ENCODE measurements at places on chromosomes 5 and 9.

DNA sequence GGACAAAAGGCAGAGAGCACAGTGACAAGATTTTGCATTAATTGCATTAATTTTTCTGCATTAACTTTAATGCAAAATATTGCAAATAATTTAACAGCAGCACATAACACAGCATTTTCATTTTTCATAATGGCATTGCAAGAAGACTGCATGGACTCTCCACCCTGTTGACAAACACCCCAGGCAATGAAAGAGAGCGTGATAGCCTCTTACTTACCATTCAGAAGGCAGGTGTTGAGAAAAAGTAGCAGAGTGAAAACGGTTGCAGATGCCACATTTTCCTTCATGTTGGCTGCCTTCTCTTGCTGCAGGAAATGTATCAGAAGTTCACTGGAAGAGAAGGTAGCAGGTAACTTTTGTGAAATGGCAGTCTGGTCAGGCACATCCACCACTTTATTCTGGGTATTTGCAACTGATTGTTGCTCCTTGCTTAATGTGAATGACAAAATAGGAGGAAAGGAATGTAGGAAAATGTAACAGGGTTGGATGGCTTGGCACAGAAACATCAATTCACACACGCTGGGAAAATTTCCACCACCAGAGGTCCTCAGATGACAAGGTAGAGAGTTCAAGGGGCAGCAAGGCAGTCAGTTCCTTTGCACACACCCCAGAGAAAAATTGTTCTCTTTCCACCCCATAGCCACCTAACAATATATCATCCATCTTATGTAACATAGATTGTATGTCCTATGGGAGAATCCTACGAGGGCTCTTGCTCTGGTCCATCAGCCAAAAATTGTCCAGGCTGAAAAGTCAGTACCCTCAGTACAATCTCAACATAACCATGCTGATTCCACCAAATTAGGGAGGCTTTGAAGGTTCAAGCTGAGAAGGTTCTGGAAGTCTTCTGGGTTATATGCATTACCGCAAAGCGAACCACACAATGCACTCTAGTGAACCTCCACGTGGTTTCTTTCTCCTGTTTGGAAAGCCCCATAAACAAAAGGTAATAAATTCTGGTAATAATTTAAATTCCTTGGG is 41.9 kb upstream of the AGXT2 start:
- peak; percentile 63 for DNase-seq

DNA sequence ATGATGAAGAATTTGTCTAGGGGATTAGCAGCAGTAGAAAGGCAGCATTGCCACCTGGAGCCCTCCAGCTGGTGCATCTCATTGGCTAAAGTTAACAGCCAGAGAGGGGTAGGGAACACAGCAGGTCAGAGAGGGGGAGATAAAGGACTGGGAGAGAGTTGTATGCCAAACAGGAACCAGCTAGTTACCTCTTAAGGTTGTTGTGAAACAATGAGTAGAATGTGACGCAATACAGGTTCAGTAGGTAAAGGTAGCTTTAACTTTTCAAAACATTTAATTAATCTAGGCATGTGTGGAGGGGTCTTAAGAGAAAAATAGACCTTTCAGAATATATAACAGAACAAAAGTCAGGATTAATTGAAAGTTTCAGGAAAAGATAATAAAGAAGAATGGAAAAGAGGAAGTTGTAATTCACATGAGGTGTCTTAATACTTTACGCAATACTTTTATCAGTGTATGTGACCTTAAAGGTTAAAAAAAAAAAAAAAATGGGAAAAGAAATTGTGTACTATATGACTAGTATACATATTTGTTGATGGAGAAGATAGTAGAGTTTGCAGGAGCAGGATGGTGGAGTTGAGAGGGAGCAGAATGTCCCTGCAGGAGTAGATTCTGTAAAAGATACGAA is 14.3 kb downstream of the FBXO38 start:
- DNase-seq: no peak

DNA sequence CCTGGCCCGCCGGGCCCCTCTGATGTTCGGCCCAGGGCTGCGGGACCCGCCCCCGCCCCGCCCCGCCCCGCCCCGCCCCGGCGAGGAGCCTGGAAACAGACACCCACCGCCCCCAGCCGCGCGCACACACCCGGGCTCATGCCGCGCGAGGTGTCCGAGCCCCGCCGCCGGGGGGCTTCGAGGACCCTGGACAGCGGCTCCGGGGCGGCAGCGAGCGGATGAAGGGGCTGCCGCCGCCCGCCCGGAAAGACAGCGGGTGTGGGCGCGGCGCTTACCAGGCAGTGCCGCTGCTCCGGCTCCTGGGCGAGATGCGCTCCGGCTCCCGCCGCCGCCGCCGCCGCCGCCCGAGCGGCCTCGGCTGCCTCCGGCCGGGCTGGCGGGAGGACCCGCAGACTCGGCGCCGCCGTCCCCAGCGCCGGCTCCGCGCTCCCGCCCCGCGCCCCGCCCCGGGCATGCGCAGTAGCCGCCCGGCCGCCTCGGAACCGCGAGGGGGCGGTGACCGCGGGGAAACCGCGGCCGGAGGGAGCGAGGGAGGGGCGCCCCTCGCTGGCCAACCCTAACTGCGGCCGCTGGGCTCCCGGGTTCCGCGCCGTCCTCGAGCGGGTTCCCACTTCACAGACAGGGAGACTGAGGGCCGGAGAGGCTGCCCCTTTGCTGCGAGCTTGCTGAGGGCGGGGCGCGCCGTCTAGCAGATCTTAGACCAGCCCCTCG is at the start of gene GPRIN1:
Gene GPRIN1 (minus strand): TSS at position 433 of the 711 bp plus-strand sequence. CDS start 10,322 bp downstream, outside the sequence.
- DNase-seq: peak; percentile 81

DNA sequence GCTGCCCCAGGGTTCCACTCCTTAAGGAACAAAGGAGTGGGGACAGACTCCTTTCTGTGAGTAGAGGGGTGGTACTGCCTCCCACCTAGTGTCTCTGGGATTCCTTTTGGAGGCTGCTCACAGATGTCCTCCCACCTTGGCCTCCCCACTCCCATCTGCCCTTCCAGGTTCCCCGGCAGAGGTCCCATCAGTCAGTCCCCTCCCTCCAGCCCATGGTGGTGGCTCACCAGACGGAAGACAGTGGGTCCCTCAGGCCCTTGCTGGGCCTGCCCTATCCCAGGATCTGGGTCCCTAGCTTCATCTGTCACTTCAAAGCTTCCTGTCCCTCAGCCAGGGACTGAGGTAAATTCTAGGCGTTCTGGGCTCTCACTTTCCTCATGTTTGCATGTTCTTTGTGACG is 35.6 kb upstream of the NEK6 start:
- DNase-seq: no peak

- DNase-seq: no peak
Measured at GRCh38 chr9:138105123-138105415, 227.5 kb downstream of the CACNA1B start.

- DNase-seq: no peak
Measured at GRCh38 chr5:149609640-149610219, 28.4 kb downstream of the ARHGEF37 start.

DNA sequence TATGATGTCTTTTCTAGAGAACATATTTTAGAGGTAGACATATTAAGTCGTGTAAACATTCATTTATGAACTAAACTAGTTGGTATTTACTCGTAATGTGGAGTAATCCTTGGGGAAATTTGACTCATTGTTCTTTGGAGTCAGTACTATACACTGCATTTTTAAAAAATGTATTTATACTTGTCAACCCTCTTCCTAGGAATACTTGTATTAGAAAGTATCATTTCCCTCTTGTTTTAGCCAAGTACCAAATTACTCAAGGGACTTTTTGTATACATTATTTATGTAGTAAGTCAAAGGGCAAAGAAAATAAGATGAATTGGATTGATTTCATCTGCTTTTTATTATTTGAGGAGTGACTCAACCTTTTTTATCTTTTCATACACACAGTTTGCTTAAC is 248.1 kb upstream of the IZUMO3 start:
- no peak for DNase-seq

DNA sequence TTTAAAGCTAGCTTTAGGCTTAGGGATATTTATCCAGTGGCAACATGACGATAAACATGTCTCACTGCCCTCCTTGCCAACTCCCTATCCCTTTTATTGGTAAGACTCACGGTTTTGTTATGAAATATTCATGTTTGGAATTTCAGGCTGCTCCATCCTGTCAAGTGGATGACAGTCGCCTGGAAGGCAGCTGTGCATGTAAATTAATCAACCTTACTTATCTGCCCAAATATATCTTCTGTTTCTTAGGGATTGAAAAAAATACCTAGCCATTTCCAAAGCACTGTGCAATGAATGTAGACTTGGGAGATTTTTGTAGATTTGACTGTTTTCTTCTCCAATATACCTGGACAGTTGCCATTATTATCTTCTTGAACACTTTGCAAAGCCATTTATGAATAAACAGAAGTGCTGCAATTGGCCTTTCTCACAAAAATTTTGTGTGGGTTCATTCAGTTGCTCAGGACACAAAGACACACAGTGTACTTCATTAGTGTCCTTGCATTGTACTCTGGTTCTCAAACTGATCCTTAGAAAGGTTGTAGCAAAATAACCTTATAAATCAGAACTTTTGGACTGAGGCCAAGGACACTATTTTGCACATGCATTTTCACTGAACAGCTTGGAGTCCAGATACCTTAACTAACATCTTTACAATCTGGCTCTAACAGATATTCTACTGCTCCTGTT is 889.4 kb upstream of the SEMA6A start:
- no peak for DNase-seq

- no peak for DNase-seq
Measured at GRCh38 chr5:170525470-170526211, 21.8 kb downstream of the KCNIP1 start.

GRCh38 chr9:27414220-27414761 is 109.8 kb upstream of the IFNK start:
- no peak for DNase-seq

Data from activated T-cell treated with anti-CD3 and anti-CD28 coated beads, Interleukin-2, amount 50 U/mL, for 48 hours (primary cell).